ENCODE measurements at places on chromosomes 1 and 21. TPM values are rescaled to one million over a fixed set of nuclear protein-coding genes. Genes with fewer than 3 reads are reported as not detected.

DNA sequence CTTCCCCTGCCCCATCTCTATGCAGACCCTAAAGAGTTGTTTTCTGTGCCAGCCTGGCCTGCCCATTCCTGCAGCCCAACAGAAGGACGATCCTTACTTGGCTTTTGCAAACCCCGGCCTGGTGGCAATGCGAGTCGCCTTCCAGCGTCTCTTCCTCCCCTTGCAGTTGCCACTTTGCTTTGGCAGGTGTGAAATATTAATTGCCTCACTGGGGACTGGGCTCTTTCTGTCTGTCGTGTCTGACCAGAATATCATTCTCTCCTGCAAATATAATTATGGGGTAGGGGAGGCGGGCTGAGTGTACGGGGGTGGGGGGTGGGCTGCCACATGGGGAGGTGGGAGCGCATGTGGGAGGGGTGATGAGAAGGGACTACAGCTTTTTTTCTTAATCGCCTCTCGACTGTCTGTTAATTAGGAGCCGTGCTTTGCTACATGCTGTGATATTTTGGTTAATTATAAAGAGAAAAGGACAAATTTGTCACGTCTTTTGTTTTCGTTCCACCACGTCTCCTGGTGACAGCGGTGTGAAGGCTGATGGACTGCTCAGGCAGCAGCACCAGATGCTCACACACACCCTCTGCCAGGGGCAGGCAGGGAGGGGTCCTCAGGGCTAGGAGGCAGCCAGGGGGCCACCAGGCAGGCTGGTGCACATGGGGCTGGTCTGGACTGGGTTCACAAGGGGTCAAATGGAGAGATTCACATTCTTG is 80.1 kb upstream of the CD34 start:
- H3K27me3 ChIP-seq, result no peaks in the 10 kb centered on the region
- DNase-seq, result no peak
- no peaks in the 10 kb centered on the region for H3K4me1 ChIP-seq
- no peaks in the 10 kb centered on the region for H3K36me3 ChIP-seq
- no peak overlapping the region for H3K4me3 ChIP-seq

GRCh38 chr1:84165601-84166000 is 21.5 kb downstream of the PRKACB start:
- H3K36me3 ChIP-seq, result no peaks in the 10 kb centered on the region
- no peak overlapping the region for H3K27ac ChIP-seq
- H3K4me1 ChIP-seq, result peaks cover 9% of the 10 kb centered on the region
- no peaks in the 10 kb centered on the region for H3K27me3 ChIP-seq
- DNase-seq, result no peak

DNA sequence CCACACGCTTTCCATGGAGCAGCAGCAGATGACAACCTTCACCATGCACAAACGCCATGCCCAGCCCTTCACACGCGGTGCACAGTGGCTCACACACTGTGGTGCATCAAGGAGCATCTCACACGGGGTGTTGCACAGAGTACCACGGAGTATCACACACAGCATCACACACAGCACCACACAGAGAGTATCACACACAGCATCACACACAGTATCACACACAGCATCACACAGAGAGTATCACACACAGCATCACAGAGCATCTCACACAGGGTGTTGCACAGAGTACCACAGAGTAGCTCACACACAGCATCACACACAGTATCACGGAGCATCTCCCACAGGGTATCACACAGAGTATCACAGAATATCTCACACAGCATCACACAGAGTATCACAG is 122.2 kb upstream of the RAB4A start:
- no peak for DNase-seq
- H3K36me3 ChIP-seq, result no peaks in the 10 kb centered on the region
- no peak overlapping the region for H3K27ac ChIP-seq
- H3K4me3 ChIP-seq, result no peak overlapping the region

Gene INAVA
- total RNA-seq, result 3.5 TPM

- H3K27ac ChIP-seq, result no peak overlapping the region
- no peaks in the 10 kb centered on the region for H3K27me3 ChIP-seq
- DNase-seq, result no peak
- H3K36me3 ChIP-seq, result no peaks in the 10 kb centered on the region
- no peak overlapping the region for H3K4me3 ChIP-seq
Observed at GRCh38 chr1:228754646-228755268, 19.5 kb downstream of the RHOU start.

Gene ADAMTS1
- total RNA-seq, result 310 TPM

GRCh38 chr1:230349020-230349393 is 77.1 kb downstream of the PGBD5 start:
- no peak for DNase-seq
- no peaks in the 10 kb centered on the region for H3K36me3 ChIP-seq
- no peak overlapping the region for H3K4me3 ChIP-seq
- H3K27me3 ChIP-seq, result no peaks in the 10 kb centered on the region
- H3K27ac ChIP-seq, result no peak overlapping the region

Gene UTP11
- total RNA-seq, result 76.9 TPM

DNA sequence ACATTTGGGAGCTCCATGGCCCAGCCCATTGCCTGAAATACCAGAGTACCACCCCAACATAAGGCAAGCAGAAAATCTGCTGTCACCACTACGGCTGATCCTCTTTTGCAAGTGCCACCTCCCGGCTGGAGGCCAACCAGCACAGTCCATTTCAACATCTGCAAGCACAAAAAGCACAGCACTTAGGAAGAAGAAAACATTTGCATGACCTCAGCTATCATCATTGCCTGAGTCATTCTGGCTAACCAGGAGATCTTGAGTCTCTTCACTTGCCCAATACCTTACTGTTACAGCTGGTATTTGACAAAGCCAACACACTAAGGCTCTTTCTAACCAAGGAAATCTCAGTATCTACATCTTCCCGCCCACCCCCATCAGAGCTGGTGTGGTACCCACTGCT is 55.9 kb downstream of the NEK7 start:
- no peak for DNase-seq
- no peak overlapping the region for H3K4me3 ChIP-seq
- H3K27ac ChIP-seq, result no peak overlapping the region
- no peaks in the 10 kb centered on the region for H3K36me3 ChIP-seq

DNA sequence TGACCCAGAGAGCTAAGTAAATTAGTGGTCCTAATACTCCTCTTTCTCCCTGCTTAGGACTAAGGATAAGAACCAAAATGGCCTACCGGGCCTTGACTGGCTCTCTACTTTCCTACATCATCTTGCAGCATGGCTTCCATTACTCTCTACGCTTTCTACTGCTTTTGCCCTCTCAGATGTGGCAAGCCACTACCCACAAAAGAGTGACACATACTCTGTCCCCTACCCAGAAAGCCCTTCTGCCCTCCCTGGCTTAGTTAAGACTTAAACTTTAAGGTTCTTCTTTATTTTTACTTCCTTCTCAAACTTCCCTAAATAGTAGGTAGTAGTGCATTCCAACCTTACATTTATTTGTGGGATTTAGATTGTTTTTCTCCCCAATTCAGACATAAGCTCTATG is 228.1 kb downstream of the TPR start:
- H3K27ac ChIP-seq, result no peak overlapping the region
- peaks cover 36% of the 10 kb centered on the region for H3K4me1 ChIP-seq
- no peak for DNase-seq
- no peak overlapping the region for H3K4me3 ChIP-seq

GRCh38 chr1:80154176-80154575 is 1147.6 kb upstream of the ADGRL4 start:
- no peaks in the 10 kb centered on the region for H3K36me3 ChIP-seq
- H3K27me3 ChIP-seq, result no peaks in the 10 kb centered on the region
- no peak for DNase-seq
- H3K27ac ChIP-seq, result no peak overlapping the region
- no peaks in the 10 kb centered on the region for H3K4me1 ChIP-seq
- H3K4me3 ChIP-seq, result no peak overlapping the region

DNA sequence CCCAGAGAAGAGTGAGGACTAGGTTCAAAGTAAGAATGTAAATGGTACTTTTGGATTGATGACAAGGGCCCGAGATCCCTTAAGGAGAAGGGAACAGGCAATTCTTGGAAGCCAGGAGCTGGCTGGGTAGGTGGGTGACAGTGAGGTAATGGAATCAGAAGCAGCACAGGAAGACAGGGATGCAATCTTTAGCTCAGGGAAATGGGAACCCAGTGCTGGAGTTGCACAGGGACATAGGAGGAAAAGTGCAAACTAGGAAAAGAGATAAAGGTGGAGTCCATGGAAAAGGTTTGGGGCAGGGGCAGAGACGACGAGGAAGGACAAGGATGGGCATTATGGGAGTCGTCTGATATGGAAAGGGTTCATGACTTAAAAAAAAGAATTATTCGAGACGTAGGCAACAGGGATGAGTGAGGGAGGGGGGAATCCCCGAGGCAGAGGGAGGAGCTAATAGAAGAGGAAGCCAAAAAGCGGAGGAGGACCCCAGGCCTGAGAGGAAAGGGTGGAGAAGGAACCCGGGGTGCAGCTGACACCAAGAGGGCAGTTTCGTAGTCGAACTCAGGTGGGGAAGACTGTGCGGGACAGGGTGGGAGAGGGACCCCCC is 495 bp downstream of the PI4KB start:
- peak overlapping the region; percentile 96 for H3K27ac ChIP-seq
- H3K27me3 ChIP-seq, result no peaks in the 10 kb centered on the region
- peak overlapping the region; percentile 87 for H3K4me3 ChIP-seq
- no peak for DNase-seq
- peaks cover 16% of the 10 kb centered on the region for H3K36me3 ChIP-seq

DNA sequence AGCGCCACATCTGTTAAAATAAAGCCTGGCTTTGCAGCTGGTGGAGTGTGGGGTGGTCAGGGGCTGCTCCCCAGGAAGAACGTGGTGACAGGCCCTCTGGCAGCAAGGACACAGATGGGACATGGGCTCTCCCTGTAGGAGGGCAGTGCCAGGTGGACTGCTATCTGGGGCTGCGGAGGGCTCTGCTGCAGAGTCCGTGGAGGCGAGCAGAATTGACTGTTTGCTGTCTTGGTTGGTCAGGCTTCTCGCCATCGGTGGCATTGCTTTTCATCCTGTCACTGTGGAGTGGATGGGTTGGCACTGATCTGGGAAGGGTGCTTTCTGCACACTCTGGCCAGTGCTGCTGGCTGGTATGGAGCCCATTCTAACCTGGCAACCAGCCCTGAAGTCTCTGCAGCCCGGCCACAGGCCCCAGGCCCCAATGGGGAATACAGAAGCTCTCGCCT is 103.0 kb downstream of the LAMC2 start:
- peak overlapping the region; percentile 95 for H3K27ac ChIP-seq
- H3K27me3 ChIP-seq, result no peaks in the 10 kb centered on the region
- no peak for DNase-seq
- H3K4me1 ChIP-seq, result peaks cover 27% of the 10 kb centered on the region

Gene ZNF281
- total RNA-seq, result 6.5 TPM

Gene HSD3B1
- not detected for total RNA-seq

DNA sequence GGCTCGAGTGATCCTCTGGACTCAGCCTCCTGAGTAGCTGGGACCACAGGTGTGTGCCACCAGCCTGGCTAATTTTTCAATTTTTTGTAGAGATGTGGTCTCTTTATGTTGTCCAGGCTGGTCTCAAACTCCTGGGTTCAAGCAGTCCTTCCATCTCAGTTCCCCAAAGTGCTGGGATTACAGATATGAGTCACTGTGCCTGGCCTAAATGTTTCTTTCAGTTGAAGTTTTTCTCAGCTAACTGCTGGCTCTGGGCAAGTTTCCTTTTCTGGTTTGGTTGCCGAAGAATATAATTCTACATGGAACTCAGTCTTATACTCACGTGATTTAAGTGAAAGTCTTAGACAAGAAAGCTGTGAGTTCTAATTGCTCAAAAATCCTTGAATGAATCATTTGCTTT is 57.0 kb downstream of the SASS6 start:
- peak overlapping the region; percentile 85 for H3K27ac ChIP-seq
- DNase-seq, result no peak

- H3K4me1 ChIP-seq, result peaks cover 10% of the 10 kb centered on the region
- H3K4me3 ChIP-seq, result peak overlapping the region; percentile 49
- DNase-seq, result no peak
- no peak overlapping the region for H3K27ac ChIP-seq
- no peaks in the 10 kb centered on the region for H3K36me3 ChIP-seq
Observed at GRCh38 chr1:228059634-228060457, 22.7 kb upstream of the ARF1 start.

Gene CEP85
- 2.8 TPM for total RNA-seq

DNA sequence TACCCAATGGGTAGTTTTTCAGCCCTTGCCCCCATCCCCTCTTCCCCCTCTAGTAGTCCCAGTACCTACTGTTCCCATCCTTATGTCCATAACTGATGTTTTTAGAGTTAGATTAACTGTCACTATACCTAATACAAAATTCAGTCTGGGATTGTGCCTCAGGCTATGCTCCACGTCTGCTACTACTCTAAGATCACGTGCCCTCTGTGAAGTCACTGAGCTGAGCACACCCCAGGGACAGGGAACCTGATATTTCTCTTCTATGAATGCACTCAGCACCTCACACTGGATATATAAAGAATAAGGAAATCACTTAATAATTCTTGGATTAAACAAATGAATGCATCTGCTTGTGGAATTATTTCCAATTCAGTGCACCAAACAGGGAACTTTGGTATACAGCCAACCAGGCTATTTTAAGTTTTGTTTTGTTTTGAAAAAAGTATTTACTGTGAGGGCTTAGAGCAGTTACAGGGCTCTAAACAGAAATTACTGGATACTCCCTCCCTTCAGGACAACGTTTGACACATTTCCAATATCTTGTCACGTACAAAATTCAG is 307.9 kb downstream of the SMYD3 start:
- H3K27ac ChIP-seq, result no peak overlapping the region
- H3K4me3 ChIP-seq, result no peak overlapping the region
- no peaks in the 10 kb centered on the region for H3K27me3 ChIP-seq

Gene TNFRSF4
- not detected for total RNA-seq

Gene RGS16
- 15.2 TPM for total RNA-seq

GRCh38 chr1:161367684-161368400 is at the start of gene CFAP126:
Gene CFAP126 (minus strand): TSS chr1:161367876. CDS start chr1:161367868, 8 bp downstream.
- peak within 1 kb of the TSS; percentile 68 for H3K27ac ChIP-seq
- no peaks in the 10 kb centered on the region for H3K4me1 ChIP-seq
- peak; percentile 56 for DNase-seq

Measured in thoracic aorta (tissue), 2 donors.